ENCODE measurements at places on chromosomes 2 and 18.

DNA sequence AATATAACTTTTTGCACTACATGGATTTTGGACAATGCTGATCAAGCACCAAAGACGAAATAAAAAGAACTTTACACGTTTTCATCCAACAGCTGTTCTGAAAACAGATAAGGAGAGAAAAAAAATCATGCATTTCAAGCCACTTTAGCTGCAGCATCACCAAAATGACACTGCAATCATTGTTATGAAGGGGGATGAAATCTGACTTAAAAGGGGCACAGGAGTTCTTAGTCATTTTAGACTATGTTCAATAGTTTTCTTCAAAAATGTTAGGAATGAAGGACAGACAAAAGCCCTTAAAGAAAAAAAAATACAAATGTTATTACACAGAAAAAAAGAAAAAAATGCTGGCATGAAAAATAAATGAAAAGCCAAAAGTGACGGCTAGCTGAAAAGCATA, 71.2 kb downstream of the CUL3 start:
- no peak for DNase-seq

GRCh38 chr2:9803023-9803805, 40.1 kb upstream of the TAF1B start:
- DNase-seq: no peak

- no peak for DNase-seq
These were observed 26.1 kb downstream of the SLC4A10 start for GRCh38 chr2:161650116-161651015.

GRCh38 chr2:203578759-203579643, 43.9 kb upstream of the RAPH1 start:
- no peak for DNase-seq

DNA sequence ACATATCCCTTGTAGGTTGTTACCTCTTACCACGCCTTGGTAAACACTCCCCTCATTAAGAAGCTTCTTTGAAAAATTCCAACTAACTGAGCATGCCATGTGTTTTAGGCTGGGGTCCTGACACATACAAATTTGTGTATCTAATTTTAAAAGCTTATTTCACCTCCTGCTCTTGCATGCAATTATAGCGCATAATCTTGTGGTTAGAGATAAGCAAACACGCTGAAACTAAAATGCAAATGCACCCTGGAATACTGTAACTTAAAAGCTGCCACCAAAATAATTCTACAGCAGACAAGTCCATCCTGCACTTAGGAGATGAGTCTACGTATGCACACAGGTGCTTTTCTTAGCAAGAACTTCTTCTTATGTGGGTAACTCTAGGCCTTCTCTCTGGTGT, 990.2 kb downstream of the TSN start:
- DNase-seq: no peak

All from NCI-H1105 (cell line).